COLO829 (cell line): ENCODE measurements at places on chromosomes 3 and 15.

- DNase-seq = no peak
Observed at GRCh38 chr15:98433346-98433745, 215.0 kb upstream of the IGF1R start.

DNA sequence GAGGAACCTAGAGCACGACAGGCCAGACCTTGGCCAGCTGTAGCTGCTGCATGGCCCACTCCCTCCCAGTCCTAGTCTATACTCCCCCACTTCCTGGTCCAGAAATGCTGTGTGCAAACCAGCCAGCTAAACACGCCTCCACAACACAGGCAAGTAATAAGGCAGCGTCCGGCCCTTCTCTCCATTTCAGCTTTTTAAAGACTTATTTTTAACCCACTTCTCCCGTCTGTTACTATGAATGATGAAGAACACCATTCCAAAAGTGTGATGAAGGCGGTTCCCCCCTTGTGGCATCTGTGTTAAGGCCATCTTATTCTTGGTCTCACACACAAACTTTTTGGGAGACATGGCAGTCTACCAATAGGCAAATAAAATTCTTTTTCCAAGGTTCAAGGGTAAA lies 164.1 kb upstream of the CHRNA7 start:
- DNase-seq = no peak

- DNase-seq = peak; percentile 44
Observed at GRCh38 chr15:92383519-92384324, 10.0 kb upstream of the ST8SIA2 start.

GRCh38 chr3:79086514-79086913 lies 681.3 kb downstream of the ROBO1 start:
- peak; percentile 63 for DNase-seq

DNA sequence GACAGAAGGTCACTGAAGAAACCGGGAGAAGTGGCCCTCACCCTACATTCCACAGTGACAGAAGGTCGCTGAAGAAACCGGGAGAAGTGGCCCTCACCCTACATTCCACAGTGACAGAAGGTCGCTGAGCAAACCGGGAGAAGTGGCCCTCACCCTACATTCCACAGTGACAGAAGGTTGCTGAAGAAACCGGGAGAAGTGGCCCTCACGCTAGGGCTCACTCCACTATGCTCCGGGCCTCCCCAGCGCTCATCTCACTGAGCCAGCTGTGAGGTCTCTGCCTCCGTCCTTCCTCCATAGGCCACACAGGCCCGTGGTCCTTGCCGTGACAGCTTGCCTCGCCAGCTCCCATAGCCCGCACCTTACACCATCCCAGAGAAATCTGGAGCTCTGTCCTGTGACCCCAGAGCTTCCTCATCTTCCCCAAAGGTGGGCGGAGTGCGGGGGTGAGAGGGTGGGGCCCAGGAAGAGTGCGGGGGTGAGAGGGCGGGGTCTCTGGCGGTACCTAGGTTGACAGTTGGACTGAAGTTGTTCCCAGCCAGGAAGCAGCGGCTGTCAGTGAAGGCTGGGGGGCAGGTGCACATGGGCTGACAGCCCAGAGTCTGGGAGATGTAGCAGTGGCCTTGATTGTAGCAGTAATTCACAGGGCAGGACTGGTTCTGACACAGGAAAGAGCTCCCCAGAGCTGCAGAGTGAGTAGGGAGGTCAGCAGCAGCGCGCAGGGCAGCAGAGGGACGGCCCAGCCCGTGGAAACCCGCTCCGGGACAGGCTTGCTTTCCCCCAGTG lies 32.0 kb downstream of the MUC20 start:
- no peak for DNase-seq

GRCh38 chr3:128011140-128011539 lies 41.1 kb upstream of the SEC61A1 start:
- no peak for DNase-seq

GRCh38 chr15:49908236-49908932 lies 210.6 kb downstream of the ATP8B4 start:
- DNase-seq = no peak

GRCh38 chr3:120816728-120817127 lies 74.2 kb downstream of the GTF2E1 start:
- no peak for DNase-seq

DNA sequence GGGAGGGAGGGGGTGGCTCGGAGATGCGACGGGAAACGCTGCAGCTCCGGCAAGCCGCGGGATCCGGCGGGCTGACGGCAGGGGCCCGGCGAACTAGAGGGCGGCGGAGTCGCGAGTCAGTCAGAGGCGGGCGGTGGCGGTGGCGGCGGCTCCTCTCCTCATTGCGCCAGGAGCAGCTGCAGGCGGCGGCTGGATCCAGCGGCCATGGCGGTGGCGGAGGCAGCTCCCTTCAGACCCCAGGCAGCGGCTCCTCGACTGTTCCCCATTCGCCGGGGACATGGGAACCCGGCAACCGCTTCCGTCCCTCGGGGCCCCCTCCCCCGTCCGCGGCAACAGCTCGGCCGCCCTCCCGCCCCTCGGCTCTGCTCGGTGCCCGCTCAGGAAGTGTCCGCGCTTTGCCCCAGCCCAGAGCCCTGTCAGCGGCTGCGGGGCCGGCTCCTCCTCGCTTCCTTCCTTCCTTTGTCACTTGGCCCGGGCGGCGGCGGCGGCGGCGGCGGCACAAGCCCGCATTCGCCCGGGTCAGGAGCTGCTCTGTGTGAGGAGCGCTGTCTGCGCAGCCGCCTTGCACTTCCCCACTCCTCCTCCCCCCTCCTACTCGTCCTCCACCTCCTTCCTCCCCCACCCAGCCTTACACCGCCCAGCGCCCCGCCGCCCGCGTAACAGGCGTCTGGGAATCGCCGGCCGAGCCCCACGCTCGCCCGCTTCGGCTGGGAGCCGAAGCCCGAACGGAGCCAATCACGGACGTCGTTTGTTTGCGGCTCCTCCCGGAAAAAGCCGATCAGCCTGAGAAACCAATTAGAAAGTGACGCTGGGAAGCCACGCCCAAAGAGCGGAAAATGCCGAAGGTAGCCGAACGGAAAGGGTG lies at the start of gene GSK3B:
Gene GSK3B, minus strand, starts transcription at position 537 of the 865 bp plus-strand sequence. CDS start 1,013 bp downstream, outside the sequence.
- no peak for DNase-seq

DNA sequence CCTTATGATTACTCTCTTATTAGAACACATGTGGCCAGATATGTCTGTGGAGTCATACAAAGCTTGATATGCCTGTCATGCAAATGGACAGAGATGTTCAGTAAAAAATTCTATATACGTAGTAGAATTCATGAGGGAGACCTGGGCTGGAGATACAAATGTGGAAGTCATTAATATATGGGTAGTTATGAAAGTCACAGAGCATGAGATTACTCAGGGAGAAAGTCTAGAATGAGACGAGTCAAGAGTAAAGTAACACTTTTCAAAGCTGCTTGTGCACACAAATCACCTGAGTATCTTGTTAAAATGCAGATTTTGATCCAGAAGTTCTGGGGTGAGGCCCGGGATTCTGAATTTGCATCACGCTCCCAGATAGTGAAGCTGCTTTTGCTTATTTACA lies 28.4 kb downstream of the OXSM start:
- no peak for DNase-seq

DNA sequence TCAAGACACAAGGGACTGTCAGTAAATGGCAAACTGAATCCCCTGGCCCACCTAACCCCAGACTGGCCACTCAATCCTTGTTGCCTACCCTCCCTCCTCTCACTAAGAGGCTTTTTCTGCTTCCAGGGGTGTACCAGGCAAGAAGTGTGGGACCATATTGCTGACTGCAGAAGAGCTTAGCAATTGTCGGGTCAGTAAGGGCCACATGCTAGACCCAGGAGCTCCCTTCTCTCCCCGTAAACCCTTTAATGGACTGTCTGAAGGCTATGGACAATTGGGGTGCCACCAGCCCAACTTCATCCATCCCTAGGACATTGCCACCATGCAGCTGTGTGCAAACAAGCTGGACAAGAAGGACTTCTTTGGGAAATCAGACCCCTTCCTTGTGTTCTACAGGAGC lies 8.8 kb downstream of the CPNE9 start:
- DNase-seq = no peak

GRCh38 chr15:80396096-80396495 lies 8.1 kb upstream of the ARNT2 start:
- DNase-seq = no peak

GRCh38 chr3:180860180-180860858 lies 52.2 kb upstream of the FXR1 start:
- DNase-seq = no peak

GRCh38 chr3:13657660-13658435 lies 108.9 kb downstream of the FBLN2 start:
- DNase-seq = peak; percentile 57

- DNase-seq = no peak
Observed at GRCh38 chr15:88323976-88324740, 67.6 kb upstream of the NTRK3 start.

GRCh38 chr3:58261954-58262666 lies 24.5 kb downstream of the ABHD6 start:
- DNase-seq = no peak

DNA sequence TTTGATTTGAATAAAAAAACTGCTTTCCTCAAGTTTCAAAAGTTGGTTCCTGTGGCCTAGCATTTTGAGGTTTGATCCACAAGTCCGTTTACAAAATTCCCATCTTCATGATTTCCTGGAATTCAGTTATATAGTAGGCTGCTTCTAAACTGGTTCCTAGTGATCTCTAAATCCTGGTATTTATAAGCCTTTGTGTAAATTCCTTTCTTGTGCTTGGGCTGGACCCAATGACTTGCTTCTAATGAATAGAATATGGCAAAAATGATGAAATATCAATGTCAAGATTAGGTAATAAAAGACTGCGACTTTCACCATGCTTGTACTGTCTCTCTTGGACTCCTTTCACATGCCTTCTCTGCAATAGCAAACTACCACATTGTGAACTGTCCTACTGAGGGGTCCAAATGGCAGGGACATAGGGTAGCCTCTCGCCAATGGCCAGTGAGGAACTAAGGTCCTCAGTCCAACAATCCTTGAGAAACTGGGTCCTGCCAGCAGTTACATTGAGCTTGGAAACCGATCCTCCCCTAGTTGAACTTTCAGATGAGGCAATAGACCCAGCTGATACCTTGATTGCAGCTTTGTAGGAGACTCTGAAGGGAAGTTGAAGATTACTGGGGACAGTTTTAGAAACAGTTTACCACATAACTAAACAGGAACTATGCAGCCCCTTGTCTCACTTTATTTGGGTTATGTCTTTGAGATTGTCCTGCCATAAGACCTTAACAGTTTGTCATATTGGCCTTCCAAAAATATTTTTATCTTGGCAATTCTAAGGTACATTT lies 303.9 kb upstream of the TBC1D5 start:
- no peak for DNase-seq

DNA sequence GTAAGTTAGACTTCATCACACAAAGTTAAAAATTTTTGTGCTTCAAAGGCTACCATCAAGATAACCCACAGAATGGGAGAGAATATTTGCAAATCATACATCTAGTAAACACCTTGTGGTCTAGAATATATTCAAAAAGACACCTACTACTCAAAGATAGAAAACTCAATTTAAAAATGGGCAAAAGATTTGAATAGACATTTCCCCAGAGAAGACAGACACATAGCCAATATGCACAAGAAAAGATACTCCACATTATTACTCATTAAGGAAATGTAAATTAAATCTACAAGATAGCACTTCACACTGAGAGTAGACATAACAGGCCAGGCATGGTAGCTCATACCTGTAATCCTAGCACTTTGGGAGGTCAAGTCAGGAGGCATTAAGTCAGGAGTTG lies 87.8 kb upstream of the MANF start:
- DNase-seq = no peak

- peak; percentile 19 for DNase-seq
Observed at GRCh38 chr3:146142757-146143156, 18.2 kb downstream of the PLOD2 start.

GRCh38 chr3:150106740-150107428 lies 136.2 kb upstream of the PFN2 start:
- peak; percentile 98 for DNase-seq

GRCh38 chr3:112407888-112408702 lies 75.1 kb downstream of the CD200 start:
- DNase-seq = no peak

DNA sequence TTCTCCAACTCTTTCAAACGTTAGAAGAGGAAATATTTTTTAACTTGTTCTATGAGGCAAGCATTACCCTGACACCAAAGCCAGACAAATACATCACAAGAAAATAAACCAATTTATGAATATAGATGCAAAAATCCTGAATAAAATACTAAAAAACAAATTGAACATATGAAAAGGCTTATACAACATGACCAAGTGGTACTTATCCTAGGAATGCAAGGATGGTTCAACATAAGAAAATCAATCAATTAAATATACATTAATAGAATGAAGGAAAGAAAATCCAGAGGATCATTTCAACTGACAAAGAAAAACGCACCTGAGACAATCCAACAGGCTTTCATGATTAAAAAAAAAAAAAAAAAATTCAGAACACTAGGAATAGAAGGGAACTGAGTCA lies 17.1 kb downstream of the XPC start:
- no peak for DNase-seq

DNA sequence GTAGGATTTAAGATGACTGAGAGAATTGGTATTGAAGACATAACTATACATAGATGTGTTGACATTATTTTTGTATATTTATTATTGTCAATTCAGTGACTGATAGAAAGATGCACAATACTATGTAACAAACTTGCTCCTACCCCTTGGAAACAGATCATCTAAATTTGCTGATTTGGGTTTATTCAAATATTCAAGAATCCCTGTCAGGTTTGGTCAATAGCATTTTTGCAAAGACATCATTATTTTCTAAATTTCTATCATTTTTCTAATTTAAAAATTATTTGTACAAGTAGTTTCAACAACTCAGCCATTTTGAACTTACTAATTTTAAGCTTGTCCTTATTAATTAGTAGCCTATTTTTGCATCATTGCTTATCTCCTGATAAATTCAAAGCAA lies 1463.4 kb downstream of the SI start:
- DNase-seq = no peak

- DNase-seq = no peak
Observed at GRCh38 chr15:66760968-66761725, 59.1 kb downstream of the SMAD6 start.

DNA sequence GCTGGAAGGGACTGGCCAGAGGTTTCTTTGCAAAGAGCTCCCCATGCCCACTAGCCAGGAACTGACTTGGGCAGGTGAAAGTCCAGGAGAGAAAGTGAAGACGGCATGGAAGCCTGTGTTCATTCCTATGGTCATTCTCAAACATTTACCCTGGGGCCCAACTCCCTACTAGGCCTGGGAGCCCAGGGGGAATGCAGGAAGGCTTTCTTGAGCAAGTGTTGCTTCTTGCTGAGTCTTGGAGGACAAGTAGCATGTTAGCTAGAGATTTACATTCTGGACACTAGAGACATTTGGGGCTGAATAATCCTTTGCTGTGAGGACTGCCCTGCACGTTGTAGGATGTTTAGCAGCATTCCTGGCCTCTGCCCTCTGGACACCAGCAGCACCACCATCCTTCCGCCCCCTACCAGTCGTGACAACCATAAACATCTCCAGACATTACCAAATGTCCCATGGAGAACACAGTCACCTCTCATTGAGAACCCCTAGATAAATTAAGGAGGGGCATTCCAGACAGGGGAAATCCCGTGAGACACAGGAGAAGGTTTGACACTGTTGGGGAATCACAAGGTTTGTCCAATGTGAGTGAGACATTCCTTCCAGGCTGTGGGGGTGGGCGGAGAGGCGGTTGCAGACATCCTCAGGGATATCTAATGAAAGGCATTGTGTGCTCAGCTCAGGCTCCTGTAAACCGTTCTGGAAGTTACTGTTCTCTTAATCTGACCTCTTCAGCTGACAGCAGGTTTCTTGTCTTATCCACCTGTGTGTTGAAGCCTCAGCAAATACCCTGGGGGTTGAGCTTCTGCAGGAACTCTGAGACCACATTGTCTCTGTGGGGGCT lies 236.2 kb downstream of the TLE3 start:
- DNase-seq = peak; percentile 22

GRCh38 chr15:45555934-45556608 lies 31.1 kb upstream of the BLOC1S6 start:
- no peak for DNase-seq

GRCh38 chr15:57609805-57610529 lies 18.3 kb downstream of the MYZAP start:
- DNase-seq = no peak
